Activated naive CD4-positive, alpha-beta T cell treated with anti-CD3 and anti-CD28 coated beads, Interleukin-2, amount 10 ng/mL, durations not matched to agents 7 days and 5 days (primary cell): ENCODE measurements at places on chromosomes 4 and X.

DNA sequence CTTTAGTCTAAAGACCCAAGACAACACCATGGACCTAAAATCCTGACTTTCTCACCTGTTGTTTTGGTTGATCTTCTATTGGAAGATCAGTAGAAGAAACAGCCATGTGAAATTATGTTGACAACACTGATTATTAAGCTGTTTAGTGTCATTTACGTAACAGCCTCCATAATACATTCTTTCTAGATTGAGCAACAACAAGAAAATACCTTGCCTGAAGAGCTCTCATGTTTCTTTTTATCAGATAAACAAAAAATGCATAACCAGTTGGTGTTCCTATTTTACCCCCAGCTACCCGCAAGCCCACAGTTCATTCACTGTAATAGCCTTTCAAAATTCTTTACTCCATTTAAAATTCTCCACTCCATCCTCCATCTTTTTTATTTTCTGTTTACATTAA lies 20.5 kb downstream of the GPC4 start:
- no peak for DNase-seq

GRCh38 chrX:44470816-44471215 lies 71.8 kb downstream of the FUNDC1 start:
- no peak for DNase-seq

- no peak for DNase-seq
These were observed 5.9 kb upstream of the ANOS1 start for GRCh38 chrX:8737883-8738282.

DNA sequence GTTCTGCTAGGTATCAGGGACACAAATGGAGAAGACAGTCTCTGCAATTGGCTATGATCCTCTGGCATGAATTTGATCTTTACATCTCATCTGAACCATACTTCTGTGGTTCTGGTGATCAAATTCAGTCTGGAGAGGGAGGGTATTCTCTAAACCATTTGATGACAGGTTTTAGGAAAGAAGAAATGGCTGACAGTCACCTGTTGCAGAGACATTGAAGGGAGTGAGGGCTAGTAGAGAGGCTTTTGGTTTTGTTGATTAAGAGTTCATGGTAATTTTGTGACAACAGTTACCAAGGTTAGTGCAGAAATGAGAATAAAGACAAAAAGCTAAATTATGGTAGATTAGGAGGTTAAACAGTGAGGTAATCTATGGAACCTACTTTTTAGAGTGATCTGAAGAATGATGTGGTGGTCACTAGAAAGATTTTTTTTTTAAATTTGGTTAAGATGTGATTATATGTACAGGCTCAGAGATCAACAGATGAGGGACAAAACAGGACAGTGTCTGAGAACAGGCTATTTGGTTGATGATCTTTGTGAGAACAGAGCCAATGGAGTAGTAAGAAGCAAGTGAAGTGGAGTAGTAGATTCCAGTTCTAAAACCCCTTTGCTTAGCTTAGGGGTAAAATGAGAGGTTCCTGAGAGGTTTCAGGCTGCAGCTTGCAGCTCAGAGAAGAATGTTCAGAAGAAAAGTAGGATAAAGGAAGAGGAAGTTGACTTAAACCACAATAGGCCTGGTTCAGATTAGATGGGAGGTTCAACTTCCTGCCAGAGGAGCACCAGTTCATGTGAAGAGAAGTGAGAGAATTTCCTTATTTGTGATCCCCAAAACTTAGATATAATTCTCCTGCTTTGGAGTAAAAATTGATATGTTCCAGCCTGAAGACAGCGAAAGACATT lies 34.7 kb downstream of the VSIG4 start:
- DNase-seq = no peak

- no peak for DNase-seq
These were observed 1624.0 kb upstream of the IGFBP7 start for GRCh38 chr4:58734030-58734674.

DNA sequence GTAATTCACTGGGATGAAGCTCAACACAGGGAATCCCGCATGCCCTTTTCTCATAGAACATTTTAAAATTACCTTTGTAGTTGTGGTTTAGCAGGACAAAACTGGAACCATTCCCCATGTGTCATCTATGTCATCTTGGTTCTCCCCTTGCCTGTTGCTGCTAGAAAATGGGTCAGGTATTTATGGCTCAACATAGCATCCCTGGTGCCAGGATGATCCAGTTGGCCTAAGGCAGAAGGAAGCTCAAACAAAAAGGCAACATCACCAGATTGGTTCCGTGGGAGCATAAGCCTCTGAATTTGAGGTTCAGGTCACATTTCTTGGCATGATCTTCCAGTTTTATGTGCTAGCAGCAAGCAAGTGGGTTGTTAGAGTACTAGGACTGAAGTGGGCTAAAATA lies 552.6 kb upstream of the BOD1L1 start:
- DNase-seq = no peak

GRCh38 chrX:45329217-45329616 lies 128.5 kb upstream of the DIPK2B start:
- DNase-seq = no peak

- DNase-seq = no peak
These were observed 2.0 kb downstream of the GJB1 start for GRCh38 chrX:71225009-71225408.

DNA sequence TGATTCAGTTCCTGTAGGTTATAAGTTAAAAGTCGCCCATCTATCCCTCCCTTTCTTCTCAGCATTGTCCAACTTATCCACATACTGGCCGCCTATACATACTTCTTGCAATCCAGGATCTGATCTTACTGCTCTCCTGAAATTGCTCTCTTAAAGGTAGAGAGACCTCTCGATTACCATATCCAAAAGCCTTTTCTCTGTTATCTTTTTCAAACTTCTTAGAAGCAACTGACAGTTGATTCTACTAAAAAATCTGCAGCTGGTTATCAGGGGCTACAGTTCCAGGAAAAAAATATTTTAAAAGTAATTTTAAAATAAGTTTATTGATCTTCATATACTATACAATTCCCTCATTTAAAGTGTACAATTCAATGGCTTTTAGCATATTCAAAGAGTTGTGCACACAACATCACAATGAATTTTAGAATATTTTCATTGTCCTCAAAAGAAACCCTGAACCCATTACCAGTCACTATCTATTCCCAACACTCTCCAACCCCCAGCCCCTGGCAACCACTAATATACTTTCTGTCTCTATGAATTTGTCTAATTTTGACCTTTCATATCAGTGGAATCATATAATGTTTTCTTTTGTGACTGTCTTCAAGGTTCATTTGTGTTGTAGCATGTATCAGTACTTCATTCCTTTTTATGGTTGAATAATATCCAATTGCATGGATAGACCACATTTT lies 102.0 kb downstream of the HDAC8 start:
- DNase-seq = no peak

- no peak for DNase-seq
These were observed 8.4 kb upstream of the FHL1 start for GRCh38 chrX:136138939-136139338.

GRCh38 chrX:31604629-31605221 lies 532.9 kb upstream of the FTHL17 start:
- DNase-seq = no peak

DNA sequence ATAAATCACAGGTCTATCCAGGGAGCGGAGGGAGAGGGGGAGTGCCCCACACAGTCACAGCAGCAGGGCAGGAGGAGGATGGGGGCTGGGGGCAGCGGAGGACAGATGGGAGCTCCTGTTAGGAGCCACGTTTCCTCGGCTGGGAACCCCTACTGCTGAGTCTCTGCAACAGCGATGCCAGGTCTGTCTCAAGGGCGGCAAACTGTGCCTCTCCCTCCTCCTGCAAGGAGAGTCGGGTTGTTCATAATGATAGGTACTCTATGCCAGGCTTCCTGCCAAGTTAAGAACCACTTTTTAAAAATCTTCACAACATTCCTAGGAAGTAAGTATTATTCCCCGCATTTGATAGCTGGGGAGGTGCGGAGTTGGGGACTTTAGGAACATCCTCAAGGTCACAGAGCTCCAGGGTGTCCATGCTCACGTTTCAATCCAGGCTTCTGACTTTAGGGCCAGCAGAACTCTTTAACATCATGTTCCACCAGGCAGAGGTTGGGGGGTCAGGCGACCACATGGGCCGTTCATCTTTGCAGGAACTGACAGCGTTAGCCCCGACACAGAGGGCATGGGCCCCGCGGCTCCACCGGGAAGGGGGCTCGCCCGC lies 98.3 kb upstream of the MAML3 start:
- no peak for DNase-seq

DNA sequence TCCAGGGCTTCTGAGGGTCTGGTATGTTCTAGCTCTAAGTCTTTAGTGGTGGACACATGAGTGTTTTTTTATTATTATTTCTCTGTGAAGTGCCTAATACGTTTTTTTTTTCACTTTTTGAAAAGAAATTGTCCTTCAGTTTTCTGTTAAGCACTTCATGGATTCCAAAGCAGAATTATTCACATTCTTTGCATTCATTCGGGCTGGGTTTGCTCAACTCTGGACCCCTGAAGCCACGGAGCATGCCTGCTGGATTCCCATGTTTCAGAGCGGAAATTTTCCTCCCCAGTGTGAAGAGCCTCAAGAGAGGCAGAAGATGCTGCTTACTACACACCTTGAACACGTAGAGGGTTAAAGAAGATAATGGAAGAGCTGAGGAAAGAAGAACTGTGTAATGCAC lies 107.5 kb downstream of the EGF start:
- no peak for DNase-seq

DNA sequence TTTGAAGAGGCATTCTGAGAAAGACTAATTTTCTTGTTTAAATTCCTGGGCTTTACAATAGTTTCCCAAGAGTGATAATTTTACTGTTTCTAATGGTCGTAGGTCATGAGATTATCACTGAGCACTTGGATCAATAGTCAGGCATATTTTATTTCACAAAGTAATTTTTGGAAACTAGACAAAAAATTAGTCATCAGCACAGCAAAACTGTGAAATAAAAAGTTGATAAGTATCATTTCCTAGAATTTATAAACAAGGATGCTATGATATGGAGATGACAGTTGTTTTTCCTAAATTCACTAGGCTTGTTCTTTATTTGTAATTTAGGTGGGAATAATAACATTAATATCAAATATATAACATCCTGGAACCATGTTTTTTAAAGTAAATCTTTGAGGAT lies 33.0 kb downstream of the SULT1B1 start:
- DNase-seq = no peak

- no peak for DNase-seq
These were observed 10.5 kb downstream of the CD99L2 start for GRCh38 chrX:150887906-150888465.

DNA sequence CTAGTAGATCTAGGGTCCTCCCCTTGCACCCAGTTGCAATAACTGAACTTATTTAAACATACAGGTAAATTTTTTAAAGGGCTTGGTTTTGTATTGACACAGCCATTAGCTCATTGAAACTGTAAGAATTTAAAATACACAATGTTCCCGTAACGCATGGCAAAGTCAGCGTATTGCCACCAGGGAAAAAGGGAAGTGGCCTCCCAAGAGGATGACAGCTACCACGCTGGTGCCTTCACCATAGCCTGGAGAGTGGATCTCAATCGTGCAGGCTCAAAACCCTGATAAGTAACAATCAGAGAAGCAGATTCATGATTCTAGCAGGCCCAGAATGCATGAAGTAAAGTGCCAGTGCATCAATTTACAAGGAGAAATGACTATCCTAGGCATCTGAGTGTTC lies 49.4 kb upstream of the RELL1 start:
- DNase-seq = no peak

GRCh38 chrX:71236836-71237235 lies 13.8 kb downstream of the GJB1 start:
- no peak for DNase-seq

GRCh38 chr4:6529021-6529420 lies 46.0 kb upstream of the MAN2B2 start:
- no peak for DNase-seq

GRCh38 chr4:121784975-121785374 lies 16.1 kb upstream of the EXOSC9 start:
- no peak for DNase-seq

GRCh38 chr4:182207830-182208396 lies 35.3 kb upstream of the TENM3 start:
- no peak for DNase-seq

GRCh38 chr4:176142253-176142652 lies 53.1 kb downstream of the SPATA4 start:
- DNase-seq = no peak

DNA sequence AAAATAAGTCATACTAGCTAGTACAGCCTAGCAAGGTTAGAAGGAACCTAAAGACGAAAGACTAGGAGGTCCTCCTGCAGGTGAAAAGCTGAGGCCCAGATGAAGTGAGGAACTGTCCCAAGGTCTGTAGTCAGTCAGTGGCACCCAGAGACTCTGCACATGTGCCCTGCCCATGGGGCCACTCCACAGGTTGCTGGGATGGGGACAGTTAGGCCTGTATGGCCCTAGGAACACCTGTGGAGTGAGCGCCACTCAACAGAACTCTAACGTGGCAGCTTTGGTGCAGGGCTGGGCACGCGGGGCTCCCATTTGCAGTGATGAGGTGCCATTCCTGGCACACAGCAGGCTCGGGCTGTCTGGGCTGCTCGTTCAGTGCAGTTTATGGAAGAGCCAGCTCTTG lies 14.8 kb downstream of the ZNF185 start:
- no peak for DNase-seq

GRCh38 chrX:119398974-119399771 lies at the start of gene SLC25A43:
TSS of gene SLC25A43 (plus strand) at chrX:119399336. CDS start at chrX:119399404, 68 bp downstream.
- DNase-seq = peak; percentile 50

DNA sequence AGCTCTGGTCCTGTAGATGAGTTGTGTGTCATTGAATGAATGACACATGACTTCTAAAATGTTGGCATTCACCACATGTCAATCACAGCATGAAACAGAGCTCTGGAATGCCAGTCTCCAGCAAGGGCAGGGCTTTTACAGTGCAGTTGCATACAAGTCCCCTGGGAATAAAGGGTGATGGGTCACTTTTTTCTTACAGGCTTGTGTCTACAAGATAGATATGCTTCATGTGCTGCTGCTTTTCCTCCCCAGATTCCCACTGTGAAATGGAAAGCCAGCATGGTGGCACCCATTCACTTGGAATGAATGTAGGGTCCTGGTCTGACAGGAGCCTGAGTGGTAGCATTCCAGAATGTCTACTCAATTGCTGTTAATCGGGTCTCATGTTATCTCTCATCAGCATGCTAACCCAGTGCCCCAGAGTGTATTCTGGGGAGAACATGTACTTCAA lies 159.1 kb upstream of the KIT start:
- DNase-seq = no peak

DNA sequence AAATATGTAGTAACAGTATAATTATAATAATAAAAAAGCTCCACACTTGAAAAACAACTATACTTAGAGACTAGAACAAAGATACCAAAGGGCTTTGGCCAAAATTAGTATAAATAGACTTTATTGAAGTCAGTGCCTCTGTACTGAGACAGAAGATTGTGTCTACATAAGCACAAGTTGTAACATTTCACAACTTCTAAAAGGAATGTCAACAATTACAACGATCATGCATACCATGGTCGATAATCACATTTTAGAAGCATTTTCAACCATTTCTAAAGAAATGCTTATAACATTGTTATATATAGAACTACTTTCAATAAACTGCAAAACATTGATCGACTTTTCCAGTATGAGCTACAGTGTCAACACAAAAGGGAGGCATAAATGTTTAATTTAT lies 57.0 kb downstream of the DHX15 start:
- no peak for DNase-seq

GRCh38 chrX:24282381-24283126 lies 31.3 kb downstream of the SUPT20HL2 start:
- no peak for DNase-seq

GRCh38 chrX:12174358-12174757 lies 36.1 kb downstream of the FRMPD4 start:
- DNase-seq = no peak

- no peak for DNase-seq
These were observed 237.8 kb upstream of the ARSJ start for GRCh38 chr4:114217150-114217817.
